ENCODE measurements at places on chromosomes 7 and 10.

- DNase-seq = no peak
Observed at GRCh38 chr7:105205592-105206237, 183.0 kb downstream of the SRPK2 start.

DNA sequence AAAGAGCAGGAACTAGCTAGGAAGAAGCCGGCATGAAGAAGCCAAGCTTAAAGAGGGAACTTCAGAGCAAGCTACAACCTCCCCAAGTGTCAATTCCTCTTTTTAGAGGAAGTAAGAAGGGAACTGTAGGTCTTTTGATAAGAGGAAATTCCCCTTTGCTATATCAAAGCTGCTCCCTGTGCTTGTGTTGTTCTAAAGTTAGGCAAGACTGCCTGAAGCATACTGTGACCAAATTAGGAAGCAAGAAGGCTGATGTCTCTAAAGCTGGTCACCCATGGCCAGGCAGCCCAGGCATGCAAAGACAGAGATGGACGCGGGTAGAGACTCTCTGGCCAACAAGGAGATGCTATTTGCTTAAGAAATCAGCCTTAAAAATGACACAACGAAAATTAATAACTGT is 87.9 kb downstream of the RNF216 start:
- DNase-seq = no peak

- no peak for DNase-seq
Observed at GRCh38 chr7:286266-286665, 3.7 kb upstream of the FOXL3 start.

- DNase-seq = no peak
Observed at GRCh38 chr7:18471476-18472160, 23.9 kb upstream of the HDAC9 start.

DNA sequence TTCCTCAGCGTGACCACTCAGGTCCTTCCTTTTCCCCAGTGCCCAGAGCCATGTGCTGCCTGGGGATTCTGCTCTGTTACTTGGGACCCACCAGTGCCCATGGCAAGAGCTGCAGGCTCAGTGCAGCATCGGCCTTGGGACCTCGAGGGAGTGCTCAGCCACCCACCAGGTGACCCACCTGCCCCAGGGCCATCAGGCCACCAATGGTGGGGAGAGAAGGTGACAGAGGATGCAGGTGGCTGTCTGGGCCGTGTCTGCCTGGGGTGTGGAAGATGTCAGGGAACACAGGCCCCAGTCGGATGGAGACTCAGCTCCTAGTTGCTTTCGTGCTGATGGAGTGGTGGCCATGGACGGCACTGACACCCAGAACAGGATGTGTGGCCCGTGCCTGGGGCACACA is 104.7 kb upstream of the FAM20C start:
- DNase-seq = no peak

DNA sequence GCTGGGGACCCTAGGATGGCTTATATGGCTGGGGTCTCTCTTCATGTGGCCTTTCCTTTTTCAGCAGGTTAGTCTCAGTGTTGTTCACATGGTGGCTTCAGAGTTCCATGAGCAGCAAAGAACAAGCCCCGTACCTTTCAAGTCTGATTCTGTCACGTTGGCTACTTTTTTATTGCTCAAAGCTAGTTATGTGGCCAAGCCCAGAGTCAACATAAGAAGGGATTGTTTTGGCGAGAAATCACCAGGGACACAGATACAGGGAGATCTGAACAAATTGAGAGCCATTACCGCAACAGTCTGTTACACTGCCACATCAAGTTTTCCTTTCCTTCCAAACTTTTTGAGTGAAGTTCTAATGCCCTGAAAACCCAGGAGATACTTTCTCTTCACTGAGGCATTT is 770.5 kb downstream of the LRMDA start:
- no peak for DNase-seq

- DNase-seq = no peak
Observed at GRCh38 chr10:97512993-97513392, 14.3 kb downstream of the UBTD1 start.

- DNase-seq = no peak
Observed at GRCh38 chr10:5891009-5891408, 966 bp downstream of the FBH1 start.

DNA sequence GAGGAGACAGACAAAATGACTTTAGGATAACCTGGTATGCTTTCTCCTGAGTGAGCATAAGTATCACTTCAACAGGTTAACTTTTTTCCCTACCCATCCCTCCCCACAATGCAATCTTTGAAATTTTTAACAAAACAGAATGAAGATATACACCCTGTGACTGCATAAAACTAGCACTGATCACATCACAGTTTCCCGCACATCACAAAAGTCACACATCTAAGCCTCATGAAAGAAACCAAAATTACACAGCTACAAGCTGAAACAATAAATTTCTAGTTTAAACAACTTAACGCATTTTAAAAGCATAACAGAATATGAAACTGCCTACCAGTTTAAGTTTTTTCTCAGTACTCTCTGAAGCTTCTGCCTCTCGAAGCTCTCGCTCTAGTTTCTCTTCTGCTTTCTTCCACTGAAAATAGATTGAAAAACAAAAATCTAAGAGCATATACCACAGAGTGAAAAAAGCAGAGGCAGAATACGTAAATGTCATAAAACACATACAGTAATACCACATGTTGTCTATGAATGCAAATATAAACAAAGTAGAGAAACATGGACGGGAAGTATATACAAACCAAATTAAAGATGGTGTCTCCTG is 18.1 kb downstream of the NOC3L start:
- no peak for DNase-seq

- DNase-seq = no peak
Observed at GRCh38 chr10:71234970-71235685, 22.8 kb downstream of the UNC5B start.
